ENCODE measurements at places on chromosomes 7 and 10.
A peak's percentile ranks its signal among the peaks of the same experiment; 100 is the strongest.

GRCh38 chr7:148395990-148396716 lies 194.4 kb upstream of the C7orf33 start:
- no peak for DNase-seq

DNA sequence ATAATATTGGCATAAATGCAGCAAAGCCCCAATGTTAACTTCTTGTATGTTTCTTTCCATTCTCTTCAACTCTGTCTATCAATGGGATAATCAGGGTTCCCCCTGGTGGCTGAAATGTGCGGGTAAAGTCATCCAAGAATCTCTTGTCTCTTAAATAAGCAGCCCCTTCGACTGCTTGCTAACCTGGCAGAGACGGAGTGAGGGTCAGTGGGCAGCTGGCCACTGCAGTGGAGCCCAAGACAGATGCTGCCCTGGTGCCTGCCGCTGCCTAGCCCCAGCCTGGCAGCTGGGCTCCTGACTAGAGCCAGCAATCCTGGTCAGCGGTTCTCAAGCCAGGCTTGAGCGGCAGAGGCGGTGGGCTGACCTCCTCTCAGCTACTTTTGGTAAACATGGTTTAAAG lies 248.9 kb downstream of the COBL start:
- peak; percentile 14 for DNase-seq

DNA sequence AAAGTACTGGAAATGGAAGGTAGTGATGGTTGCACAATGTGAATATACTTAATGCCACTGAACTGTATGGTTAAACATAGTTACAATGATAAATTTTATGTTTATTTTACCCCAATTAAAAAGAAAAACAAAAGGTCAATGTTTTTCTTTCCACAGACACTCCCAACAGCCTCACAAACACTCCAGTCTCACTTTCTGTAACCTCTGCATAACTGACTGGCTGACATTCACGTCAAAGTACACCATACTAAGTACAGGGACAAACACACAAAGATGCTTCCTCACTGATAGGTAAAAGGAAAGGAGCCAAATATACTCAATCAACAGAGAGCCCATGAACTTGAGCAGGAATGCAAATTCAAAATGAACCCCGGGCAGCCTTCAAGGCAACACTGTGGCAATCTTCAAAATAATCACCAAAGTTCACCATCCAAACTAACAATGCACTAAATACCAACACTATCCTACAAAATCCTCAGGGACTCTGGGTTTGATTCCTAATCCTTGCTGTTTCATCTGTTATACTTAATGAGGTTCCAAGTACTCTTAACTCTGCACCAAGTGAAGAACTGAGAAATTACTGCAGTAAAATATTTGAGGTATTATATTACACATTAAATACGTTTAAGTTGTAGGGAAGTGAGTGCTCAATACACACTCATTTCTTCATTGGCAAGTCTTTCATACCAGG lies 90.8 kb downstream of the ARMH3 start:
- no peak for DNase-seq

GRCh38 chr10:131280101-131280500 lies 31.4 kb downstream of the TCERG1L start:
- no peak for DNase-seq

- DNase-seq = no peak
Observed at GRCh38 chr7:16592395-16592794, 53.2 kb downstream of the ANKMY2 start.

GRCh38 chr10:69475433-69475830 lies 24.2 kb downstream of the TSPAN15 start:
- DNase-seq = no peak

- no peak for DNase-seq
Observed at GRCh38 chr10:121313119-121313875, 284.9 kb downstream of the FGFR2 start.

DNA sequence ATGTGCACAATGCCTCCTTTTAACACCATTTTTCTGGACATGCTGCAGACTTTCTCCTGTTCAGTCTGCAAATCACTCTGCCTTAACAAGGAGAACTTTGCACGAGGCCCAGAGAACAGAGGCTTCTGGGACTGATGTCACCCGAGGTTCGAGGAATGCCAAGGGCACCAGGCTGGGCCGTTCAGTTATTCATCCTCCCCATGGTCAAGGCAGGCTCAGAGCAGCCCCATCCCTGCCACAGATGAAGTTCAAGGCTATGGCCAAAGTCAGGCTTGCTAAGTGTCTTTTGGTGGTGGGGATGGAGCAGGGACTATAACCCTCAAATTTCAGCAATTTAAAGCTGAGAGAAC lies 9.4 kb upstream of the DUSP5 start:
- no peak for DNase-seq

- DNase-seq = no peak
Observed at GRCh38 chr10:88545359-88545758, 37.8 kb downstream of the RNLS start.

- DNase-seq = no peak
Observed at GRCh38 chr7:16430133-16430532, 8.8 kb upstream of the CRPPA start.

GRCh38 chr10:86657011-86657395 lies 2.7 kb downstream of the OPN4 start:
- DNase-seq = no peak

- no peak for DNase-seq
Observed at GRCh38 chr10:73887294-73888039, 13.1 kb upstream of the CAMK2G start.

DNA sequence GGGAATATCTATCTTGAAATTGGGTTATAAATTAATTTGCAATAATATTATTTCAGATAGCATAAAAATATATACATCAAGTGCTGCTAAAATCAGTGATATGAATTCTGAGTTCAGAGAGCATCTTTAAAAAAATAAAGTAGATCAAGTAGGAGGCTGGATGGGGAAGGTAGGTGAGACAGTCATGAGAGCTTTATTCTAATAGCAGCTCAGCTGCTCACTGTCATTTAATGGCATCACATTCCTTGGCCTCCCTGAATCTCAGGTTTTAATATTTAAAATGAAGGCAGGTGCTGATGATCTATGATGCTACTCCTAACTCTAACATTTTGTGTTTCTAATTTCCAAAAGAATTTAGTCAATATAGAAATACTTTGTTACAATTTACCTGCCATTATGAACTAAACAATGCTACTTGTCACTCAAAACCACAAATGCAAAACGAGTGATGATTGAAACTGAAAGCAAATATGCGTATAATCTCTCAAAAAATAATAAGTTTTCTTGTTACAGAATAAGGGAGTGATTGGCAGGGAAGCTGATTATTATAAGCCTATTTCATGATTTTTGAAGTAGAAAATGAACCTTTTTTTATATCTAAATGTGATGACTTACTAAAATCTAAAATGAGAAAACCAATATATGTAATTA lies 147.6 kb upstream of the CSTF2T start:
- DNase-seq = no peak

DNA sequence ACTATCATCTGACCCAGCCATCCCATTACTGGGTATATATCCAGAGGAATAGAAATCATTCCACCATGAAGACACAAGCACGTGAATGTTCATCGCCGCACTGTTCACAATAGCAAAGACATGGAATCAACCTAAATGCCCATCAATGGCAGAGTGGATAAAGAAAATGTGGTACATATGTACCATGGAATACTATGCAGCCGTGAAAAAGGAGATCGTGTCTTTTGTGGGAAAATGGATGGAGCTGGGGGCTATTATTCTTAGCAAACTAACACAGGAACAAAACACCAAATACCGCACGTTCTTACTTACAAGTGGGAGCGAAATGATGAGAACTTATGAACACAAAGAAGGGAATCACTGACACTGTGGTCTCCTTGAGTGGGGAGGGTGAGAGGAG lies 9.8 kb upstream of the KNDC1 start:
- DNase-seq = no peak

DNA sequence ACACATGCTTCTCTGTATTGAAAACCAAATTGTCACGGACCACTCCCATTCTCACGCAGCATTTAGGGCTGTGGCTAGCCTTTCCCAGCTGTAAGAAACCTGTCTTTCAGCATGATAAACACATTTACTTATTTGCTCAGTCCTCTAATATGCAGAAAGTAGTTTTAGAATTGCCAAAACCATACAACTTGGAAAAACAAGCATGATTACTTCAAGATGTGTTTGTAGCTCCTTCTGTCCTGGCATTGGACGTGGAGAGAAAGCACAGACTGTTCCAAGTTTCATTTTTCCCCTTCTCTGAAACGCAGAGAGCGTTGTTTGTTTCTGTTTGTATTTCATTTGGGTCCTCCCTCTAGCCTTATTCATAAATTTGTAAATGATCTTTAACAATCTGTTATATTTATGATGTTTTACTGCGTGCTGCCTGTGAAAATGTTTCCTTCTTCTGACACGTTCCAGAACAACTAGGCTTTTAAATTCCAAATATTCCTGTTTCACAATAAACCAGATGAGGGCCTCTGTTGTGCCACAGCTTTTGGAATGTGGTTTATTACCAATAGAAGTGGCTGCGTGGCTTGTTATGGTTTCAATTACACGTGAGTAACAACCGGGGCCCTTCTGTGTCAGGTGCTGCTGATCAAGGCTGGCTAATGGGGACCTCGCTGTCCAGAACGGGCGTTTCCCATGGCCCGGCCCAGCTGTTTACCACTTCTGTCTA lies 26.1 kb downstream of the MNX1 start:
- DNase-seq = no peak

- DNase-seq = no peak
Observed at GRCh38 chr10:124962421-124962820, 20.5 kb downstream of the ZRANB1 start.

DNA sequence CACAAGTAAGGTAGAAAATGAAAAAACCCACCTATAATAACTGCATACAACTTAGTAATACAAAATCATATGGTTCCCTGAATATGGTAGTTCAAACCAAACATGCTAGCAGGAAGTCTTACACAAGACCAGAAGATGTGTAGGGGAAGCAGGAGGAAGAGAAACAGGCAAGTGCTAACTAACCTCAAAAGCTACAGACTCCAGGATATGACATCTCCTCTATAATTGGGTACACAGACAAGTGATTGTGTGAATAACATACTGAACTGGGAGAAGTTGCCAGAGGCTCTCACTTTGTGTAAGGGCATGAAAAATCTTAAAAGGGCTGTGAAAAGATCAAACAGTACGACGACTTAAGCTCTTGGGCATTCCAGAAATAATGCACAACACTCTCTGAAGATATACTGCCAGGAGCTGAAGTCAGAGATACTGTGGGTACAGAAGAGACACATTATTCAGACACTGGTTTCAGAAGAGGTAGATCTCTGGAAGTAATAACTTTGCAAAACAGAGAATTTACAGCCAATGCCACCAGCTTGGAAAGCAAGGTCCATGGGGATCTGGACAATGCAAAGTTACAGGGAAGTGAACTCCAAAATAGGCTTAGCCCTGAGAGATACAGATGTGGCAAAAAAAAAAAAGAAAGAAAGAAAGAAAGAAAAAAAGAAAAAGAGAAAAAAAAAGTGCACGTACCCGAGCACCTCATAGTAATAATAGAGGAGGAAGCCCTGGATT lies 767.2 kb downstream of the TNS3 start:
- no peak for DNase-seq

DNA sequence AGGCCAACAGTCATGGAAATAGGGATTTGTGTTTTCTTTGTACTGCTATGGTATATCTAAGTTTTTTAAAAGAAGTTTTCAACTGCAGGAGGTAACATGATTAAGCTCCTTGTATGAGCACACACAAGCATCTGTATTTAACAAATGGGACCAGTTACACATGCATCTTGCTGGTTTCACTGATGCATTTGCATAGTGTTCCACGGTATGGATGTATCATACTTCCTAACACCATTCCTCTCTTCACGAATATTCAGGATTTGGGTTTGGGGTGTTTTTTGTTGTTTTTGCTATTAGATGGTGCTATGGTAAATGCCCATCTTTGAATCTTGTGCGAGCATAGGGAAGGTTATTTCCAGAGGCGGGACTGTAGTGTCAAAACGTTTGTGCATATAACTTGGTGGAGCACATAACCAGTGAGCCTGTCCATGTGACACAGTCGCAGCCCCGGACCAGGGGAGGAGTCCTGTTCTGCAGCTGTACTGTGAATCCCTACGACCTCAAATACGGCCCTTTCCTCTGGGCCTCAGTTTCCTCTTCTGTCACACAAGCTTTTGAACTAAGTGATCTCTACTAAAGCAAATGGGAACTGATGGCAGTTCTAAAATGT lies 1.9 kb downstream of the H2BK1 start:
- DNase-seq = no peak

DNA sequence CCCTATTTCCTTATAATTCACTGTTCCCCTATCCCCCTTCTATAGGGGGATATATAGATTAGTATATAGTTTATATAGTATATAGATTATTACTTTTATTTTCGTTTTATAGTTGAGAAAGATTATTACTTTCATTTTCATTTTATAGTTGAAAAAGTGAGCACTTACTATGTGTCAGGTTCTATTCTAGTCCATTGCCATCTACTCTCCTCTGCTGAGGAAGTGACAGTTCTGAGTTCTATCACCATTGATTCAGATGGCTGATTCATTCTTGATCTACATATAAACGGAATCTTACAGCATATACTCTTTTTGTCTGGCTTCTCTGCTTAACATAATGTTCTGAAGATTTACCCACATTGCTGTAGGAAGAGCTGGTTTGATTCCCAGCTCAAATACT lies 20.7 kb upstream of the CAV2 start:
- DNase-seq = no peak

DNA sequence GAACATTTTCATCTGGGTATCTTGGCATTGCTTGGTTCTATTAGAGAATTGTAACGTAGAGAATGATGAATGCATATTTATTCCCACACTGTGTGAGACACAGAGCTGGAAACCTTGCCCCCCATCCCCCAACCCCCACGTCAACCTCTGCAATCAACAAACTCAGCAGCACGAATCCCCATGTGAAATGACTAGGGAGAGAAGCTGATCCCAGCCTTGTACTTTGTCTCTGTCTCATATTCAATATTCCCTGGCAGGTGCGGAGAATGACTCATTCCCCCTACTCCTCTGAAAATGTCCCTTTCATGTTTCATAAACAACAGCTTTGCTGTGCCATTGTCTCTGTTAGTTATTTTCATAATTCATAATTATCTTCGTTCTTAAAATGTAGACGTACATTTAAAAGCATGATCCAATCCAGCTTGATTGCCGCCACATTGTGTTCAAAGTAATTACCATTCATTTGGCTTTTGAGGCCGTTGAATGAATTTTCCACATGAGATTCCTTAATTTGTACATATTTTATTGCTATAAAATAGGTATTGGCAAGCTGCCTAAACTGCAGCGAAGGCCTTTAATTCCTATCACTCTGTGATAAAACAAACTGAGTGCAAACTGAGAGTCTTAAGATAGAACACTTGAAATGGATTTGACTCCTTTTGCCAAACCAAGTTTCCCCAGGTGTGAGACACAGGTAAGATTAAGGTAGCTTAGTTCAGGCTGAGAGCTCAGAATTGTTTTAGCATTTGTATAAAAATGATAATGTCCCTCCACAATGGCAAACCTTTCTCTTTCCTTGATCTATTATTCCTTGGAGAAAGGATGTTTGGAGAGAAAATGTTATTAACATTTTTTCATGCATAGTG lies 920.2 kb downstream of the TYW1 start:
- no peak for DNase-seq

- DNase-seq = no peak
Observed at GRCh38 chr10:34184939-34185386, 630.1 kb downstream of the PARD3 start.

- no peak for DNase-seq
Observed at GRCh38 chr7:81235997-81236396, 317.1 kb upstream of the SEMA3C start.
